ENCODE measurements at places on chromosomes 11 and 22. TPM values are rescaled to one million over a fixed set of nuclear protein-coding genes. Genes with fewer than 3 reads are reported as not detected.

Gene OR52E8
- not detected for total RNA-seq

Gene TANGO2
- 10.8 TPM for total RNA-seq

Gene APOBEC3B
- total RNA-seq: 28.4 TPM

Gene FAM227A
- 0.64 TPM for total RNA-seq

Gene RFPL3
- not detected for total RNA-seq

Gene EMID1
- 0.23 TPM for total RNA-seq

Gene NAALAD2
- total RNA-seq: not detected

Gene RASD2
- 0.80 TPM for total RNA-seq

Gene GGT5
- total RNA-seq: 2.7 TPM

Gene CRACR2B
- total RNA-seq: 5.0 TPM

Gene OR8D1
- total RNA-seq: not detected

Gene TSPAN18
- total RNA-seq: 3.5 TPM

Gene HMGXB4
- 12.6 TPM for total RNA-seq

Gene YPEL4
- total RNA-seq: 0.32 TPM

Gene C1QTNF4
- not detected for total RNA-seq

Gene C11orf52
- not detected for total RNA-seq

Gene EXPH5
- 0.03 TPM for total RNA-seq

Gene PUS3
- 8.3 TPM for total RNA-seq

Gene OR6T1
- not detected for total RNA-seq

Gene KCNC1
- total RNA-seq: 0.19 TPM

Gene OR52N4
- not detected for total RNA-seq

Gene FIBIN
- total RNA-seq: not detected

Gene KRTAP5-10
- total RNA-seq: not detected

Gene BTG4
- not detected for total RNA-seq

Gene PRR5
- 14.6 TPM for total RNA-seq

Gene OR52H1
- not detected for total RNA-seq

Gene CNTF
- total RNA-seq: 1.5 TPM

Gene CD3G
- total RNA-seq: not detected

Gene PACSIN3
- total RNA-seq: 29.5 TPM

Gene MYBPC3
- total RNA-seq: 0.05 TPM

Gene CCDC157
- total RNA-seq: 2.6 TPM

Gene DBX1
- total RNA-seq: not detected

Gene ZDHHC5
- total RNA-seq: 72.0 TPM

Gene GAS2L1
- total RNA-seq: 37.0 TPM
